ENCODE measurements at places on chromosomes 12 and 14. TPM values are rescaled to one million over a fixed set of nuclear protein-coding genes. Genes with fewer than 3 reads are reported as not detected.

DNA sequence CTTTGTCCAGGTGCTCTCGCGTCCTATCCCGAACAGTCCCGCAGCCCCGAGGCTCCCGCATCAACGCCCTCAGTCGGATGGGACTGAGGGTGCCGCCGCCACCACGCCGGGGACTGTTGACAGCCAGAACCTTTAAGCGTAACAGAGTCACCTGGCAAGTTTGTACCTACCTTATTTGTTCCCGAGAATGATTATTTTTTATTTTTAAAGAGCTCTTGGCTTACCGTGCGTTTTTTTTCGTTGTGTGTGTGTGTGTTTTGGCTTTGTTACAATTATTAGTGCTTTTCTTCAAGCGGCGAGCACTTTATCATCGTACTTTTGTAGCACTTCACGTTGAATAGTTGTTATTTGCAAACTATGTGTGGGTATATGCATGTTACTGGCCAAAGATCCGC is 463 bp downstream of the COA8 start:
- no peak for DNase-seq

DNA sequence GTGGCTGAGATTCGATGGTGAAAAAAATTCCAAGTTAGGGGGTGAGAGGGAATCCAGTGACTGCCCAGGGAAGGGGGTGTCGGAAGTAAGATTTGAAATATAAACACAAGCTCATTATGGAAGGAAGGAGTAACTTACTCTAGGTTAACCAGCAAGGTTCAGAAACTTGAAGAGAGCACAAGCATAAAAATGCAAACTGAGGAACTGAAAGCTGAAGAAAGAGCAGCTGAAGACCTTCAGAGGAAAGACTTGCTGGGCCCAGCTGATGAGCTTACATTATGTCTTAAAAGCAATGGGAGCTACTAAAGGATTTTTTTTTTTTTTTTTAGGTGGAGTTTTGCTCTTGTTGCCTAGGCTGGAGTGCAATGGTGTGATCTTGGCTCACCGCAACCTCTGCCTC is 189.7 kb upstream of the GRIN2B start:
- DNase-seq = no peak

- DNase-seq = no peak
These were observed 35.0 kb downstream of the LRFN5 start for GRCh38 chr14:41641690-41642089.

GRCh38 chr12:18981732-18982131 is 147.8 kb upstream of the PLEKHA5 start:
- DNase-seq = no peak

GRCh38 chr12:84585776-84586395 is 326.7 kb downstream of the SLC6A15 start:
- DNase-seq = peak; percentile 9

GRCh38 chr12:67202011-67202677 is 67.0 kb upstream of the CAND1 start:
- peak; percentile 7 for DNase-seq

DNA sequence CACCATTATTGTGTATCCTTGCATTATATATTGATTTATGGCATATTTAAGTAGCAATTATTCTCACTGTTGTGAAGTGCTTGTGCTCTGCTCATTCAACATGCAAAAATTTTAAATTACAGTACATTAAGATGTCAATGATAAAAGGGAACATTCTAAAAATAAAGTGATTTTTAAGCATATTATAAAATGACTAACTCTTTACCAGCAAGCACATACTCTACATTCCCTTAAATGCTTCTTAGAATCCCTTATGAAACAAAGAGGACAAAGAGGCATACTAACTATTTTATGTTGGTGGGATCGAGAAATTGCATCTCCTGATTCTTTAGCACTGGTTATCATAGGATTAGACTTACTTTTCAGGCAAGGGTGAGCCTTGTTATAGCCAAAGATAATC is 46.6 kb upstream of the ZDHHC17 start:
- DNase-seq = no peak

DNA sequence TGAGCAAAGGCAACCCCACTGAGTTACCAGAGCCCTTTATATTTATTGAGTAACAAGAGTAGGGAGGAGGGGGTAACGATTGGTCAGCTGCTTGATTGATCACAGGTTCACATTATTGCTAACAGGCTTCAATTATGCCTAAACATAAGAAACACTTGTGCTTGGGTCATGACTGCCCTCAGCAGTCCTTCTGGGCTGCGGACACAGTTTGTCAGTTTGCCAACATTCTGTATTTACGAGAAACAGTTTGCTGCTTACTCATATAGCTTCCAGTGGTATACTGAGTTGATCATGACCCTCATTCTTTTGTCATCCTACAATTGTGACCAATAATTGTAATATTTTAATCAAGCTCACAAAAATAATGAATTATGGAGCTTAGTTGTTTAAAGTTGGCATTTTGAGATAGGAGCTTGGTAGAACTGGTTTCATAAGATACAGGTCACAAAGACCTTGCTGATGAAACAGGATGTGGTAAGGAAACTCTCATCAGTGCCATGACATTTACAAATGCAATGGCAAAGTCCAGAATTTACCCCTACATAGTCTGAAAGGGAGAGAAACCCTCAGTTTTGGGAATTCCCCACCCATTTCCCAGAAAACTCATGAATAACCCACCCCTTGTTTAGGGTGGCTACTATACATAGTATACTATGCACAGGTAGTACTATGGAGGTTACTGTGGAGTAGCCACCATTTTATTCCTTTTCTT is 1421.0 kb upstream of the FLRT2 start:
- DNase-seq = peak; percentile 2

DNA sequence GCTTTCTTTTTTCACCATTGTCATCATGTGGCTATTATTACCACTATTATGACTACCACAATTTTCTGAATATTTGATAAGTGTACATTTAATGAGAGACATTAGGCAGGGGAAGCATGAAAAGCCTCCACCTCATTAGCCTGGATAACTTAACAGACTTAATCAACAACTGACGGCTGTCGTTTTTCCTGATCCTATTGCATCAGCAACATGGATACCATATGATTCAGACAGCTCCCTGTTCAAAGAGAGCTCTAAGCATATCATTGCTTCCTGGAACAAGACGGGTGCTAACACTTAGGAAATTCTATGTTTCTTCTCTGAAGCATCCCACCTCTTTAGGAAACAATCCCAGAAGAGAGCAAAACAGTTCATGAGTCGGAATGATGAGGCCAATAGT is 765.2 kb downstream of the NOVA1 start:
- DNase-seq = no peak

GRCh38 chr14:48598458-48598857 is 923.1 kb upstream of the MDGA2 start:
- DNase-seq = no peak

GRCh38 chr14:96096639-96097610 is 57.8 kb downstream of the C14orf132 start:
- no peak for DNase-seq

GRCh38 chr12:123591702-123592481 is 7.5 kb downstream of the TMED2 start:
- no peak for DNase-seq

- DNase-seq = no peak
These were observed 321.5 kb downstream of the CACNA1C start for GRCh38 chr12:2374092-2374906.

DTX1 gene
- not detected for polyA plus RNA-seq

- no peak for DNase-seq
These were observed 495.1 kb downstream of the EGLN3 start for GRCh38 chr14:33455654-33456345.

DNA sequence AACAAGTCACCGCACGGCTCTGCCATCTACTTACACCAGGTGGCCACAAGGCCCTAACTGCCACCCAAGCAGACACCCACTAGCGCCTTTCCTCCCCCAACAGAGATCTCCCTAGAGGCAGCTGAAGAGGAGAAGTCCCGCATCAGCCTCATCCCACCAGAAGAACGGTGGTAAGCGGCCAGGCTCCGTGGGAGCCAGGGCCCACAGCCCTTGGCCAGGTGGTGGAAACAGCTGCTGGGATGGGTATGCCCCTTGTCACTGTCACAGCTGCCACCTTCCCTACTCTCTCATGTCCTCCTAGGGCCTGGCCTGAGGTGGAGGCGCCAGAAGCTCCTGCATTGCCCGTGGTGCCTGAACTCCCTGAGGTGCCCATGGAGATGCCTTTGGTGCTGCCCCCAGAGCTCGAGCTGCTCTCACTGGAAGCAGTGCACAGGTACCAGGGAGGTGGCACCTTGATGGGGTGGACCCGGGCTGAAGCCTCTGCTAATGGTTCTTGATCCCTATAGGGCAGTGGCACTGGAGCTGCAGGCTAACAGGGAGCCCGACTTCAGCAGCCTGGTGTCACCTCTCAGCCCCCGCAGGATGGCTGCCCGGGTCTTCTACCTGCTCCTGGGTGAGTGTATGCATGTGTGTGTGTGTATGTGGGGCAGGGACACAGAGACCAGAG is 7.5 kb downstream of the REC8 start:
- DNase-seq = no peak

JDP2 gene
- 32.3 TPM for polyA plus RNA-seq
